ENCODE measurements at places on chromosomes 5 and 9. TPM values are rescaled to one million over a fixed set of nuclear protein-coding genes. Genes with fewer than 3 reads are reported as not detected.

The OCLN gene
- 22.6 TPM for total RNA-seq

The IFNK gene
- not detected for total RNA-seq

The UBE2QL1 gene
- 0.89 TPM for total RNA-seq

The TBCA gene
- 76.8 TPM for total RNA-seq

The NEUROG1 gene
- total RNA-seq = not detected

The PCDHA10 gene
- 0.20 TPM for total RNA-seq

DNA sequence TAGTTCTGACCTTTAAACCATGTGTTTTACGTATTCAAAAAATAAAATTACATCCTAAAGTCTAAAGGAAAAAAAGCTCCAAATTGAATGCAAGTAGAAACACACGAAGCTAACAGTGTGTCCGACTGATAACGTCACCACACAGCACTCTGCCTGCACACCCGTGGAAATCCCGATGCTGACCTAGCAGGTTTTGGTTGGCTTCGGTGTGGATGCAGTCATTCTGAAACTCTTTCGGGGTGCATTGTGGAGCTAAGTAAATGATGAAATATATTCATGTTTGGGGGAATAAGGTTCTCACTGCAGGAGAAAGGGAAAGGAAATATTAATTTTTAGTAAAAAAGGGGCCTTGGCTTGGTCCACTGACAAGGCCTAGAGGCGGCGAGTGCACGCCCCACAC is 2.0 kb downstream of the RASGEF1C start:
- no peak for DNase-seq

- no peak for DNase-seq
Measured at GRCh38 chr5:132760601-132761317, 13.5 kb downstream of the CCNI2 start.

- DNase-seq = no peak
Measured at GRCh38 chr5:12730354-12730753, 826.1 kb upstream of the CTNND2 start.

GRCh38 chr5:32153723-32154122 is 20.4 kb downstream of the GOLPH3 start:
- DNase-seq = no peak

- DNase-seq = no peak
Measured at GRCh38 chr5:142221091-142221860, 103.5 kb downstream of the SPRY4 start.
